ENCODE measurements at places on chromosomes 16 and 17. TPM values are rescaled to one million over a fixed set of nuclear protein-coding genes. Genes with fewer than 3 reads are reported as not detected.

GRCh38 chr17:57900991-57901743 is 51.3 kb upstream of the MRPS23 start:
- DNase-seq: no peak

Gene HOXB2
- 16.6 TPM for total RNA-seq

Gene OR3A3
- not detected for total RNA-seq

Gene MFAP4
- total RNA-seq: not detected

Gene CAPN15
- total RNA-seq: 57.0 TPM

Gene RMI2
- 5.9 TPM for total RNA-seq

Gene METTL9
- total RNA-seq: 210 TPM
